ENCODE measurements at places on chromosomes 6 and 20. TPM values are rescaled to one million over a fixed set of nuclear protein-coding genes. Genes with fewer than 3 reads are reported as not detected.

Gene CRISP3
- total RNA-seq: not detected

Gene DYNLT1
- 239 TPM for total RNA-seq

Gene OXT
- not detected for total RNA-seq

Gene ZNF391
- total RNA-seq: 1.1 TPM

Gene MBOAT1
- 11.7 TPM for total RNA-seq

Gene CGA
- total RNA-seq: not detected

Gene GINS1
- 30.4 TPM for total RNA-seq

Gene LRFN2
- total RNA-seq: not detected

Gene RNF217
- total RNA-seq: 20.4 TPM

Gene CNKSR3
- 15.4 TPM for total RNA-seq

Gene PROKR2
- not detected for total RNA-seq

Gene ZHX3
- total RNA-seq: 13.3 TPM

Gene DOK5
- total RNA-seq: not detected

Gene GMNN
- 54.9 TPM for total RNA-seq

Gene HLA-DQB1
- total RNA-seq: 2.1 TPM

Gene SRSF12
- total RNA-seq: not detected

Gene POU3F2
- total RNA-seq: not detected

Gene DCDC2
- 0.17 TPM for total RNA-seq

Gene PLA2G7
- 2.8 TPM for total RNA-seq

Gene SLC26A8
- total RNA-seq: not detected

Gene MAP3K7
- 26.6 TPM for total RNA-seq

Gene IMPG1
- not detected for total RNA-seq

Gene GATA5
- not detected for total RNA-seq

Gene CFAP206
- total RNA-seq: 0.54 TPM

Gene CST5
- not detected for total RNA-seq

Gene TENT5A
- 11.2 TPM for total RNA-seq

Gene LPIN3
- total RNA-seq: 18.5 TPM

Gene TUBE1
- total RNA-seq: 42.5 TPM

Gene PRDM13
- not detected for total RNA-seq

Gene FGD2
- total RNA-seq: 0.10 TPM

Gene SPATA25
- 0.42 TPM for total RNA-seq

Gene BTN1A1
- 0.32 TPM for total RNA-seq

Gene DEFB124
- not detected for total RNA-seq

Gene BPIFB2
- total RNA-seq: 0.15 TPM

Gene LCA5
- 2.0 TPM for total RNA-seq

Gene CD93
- total RNA-seq: 0.07 TPM

Gene PNPLA1
- 0.10 TPM for total RNA-seq

Gene PGC
- total RNA-seq: 1.2 TPM

Gene EPHA7
- not detected for total RNA-seq

Gene LAMA4
- total RNA-seq: 2.2 TPM

Gene PHF3
- 51.1 TPM for total RNA-seq

Gene TCF19
- total RNA-seq: 15.4 TPM

Gene CST9L
- total RNA-seq: not detected

Gene OR2B6
- total RNA-seq: 0.25 TPM
